CD8-positive, alpha-beta memory T cell (primary cell): ENCODE measurements at places on chromosomes 4 and X.

- no peak for DNase-seq
These were observed 3.3 kb downstream of the PGRMC2 start for GRCh38 chr4:128284317-128284716.

DNA sequence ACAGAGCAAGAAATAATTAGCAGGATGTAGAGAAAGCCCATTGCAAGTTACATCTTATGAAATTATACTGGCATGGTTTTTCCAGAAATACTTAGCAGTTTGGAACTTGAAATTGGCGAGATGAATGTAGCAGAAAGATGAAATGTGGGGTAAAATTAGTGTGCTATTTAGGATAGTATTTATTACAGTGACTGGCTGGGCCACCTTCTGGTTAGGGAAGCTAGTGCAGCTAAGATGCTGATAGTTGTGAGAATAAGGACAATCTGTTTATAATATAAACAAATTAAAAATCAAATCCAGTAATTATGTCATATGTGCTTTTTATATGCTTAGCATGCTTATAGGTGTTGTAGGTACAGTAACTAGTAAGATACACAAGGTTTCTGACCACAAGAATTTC lies 74.8 kb downstream of the IL15 start:
- no peak for DNase-seq

DNA sequence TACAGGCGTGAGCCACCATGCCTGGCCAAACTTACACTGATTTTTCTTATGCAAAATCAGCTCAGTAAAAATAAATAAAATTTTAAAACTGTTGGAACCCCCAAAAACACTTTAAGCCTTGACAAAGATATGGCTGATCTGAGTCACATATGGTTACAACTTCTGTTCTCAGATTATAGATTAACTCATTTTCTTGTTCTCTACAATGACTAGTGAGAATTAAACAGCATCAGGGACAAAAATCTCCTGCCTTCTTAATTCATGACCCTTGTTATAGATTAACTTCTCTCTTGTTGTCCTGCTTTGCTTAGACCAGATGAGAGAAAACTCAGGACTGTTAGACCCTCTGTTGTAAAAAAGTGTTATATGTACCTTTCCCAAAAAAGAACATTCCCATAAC lies 24.2 kb upstream of the EXOC1L start:
- DNase-seq: no peak

DNA sequence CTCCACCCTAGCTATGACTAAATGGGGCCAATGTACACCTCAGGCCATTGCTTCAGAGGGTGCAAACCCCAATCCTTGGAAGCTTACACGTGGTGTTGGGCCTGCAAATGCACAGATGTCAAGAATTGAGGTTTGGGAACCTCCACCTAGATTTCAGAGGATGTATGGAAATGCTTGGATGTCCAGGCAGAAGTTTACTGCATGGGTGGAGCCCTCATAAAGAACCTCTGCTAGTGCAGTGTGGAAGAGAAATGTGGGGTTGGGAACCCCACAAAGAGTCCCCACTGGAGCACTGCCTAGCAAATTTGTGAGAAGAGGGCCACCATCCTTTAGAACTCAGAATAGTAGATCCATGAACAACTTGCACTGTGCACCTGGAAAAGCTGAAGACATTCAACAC lies 284.1 kb downstream of the ANTXR2 start:
- no peak for DNase-seq

DNA sequence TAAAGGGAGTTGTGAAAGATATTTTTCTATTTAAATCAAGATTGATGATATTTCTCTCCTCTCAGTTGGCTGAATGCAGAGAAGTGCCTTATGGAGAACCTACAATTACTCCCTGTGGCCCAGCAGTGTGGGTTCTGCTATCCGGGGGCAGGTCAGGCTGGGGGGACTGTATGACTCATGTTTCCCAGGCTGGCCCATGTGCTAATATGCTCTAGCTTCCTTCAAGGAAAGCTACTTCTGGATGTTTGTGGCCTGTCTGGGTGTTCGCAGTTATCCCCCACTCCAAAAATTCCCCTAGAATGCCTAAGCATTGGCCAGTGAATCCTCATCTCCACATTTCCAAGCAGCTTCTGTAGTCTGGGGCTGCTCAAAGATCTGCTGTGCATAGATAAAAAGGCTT lies 58.9 kb upstream of the SPP1 start:
- no peak for DNase-seq

GRCh38 chr4:92064574-92064973 lies 239.2 kb upstream of the GRID2 start:
- DNase-seq: no peak

DNA sequence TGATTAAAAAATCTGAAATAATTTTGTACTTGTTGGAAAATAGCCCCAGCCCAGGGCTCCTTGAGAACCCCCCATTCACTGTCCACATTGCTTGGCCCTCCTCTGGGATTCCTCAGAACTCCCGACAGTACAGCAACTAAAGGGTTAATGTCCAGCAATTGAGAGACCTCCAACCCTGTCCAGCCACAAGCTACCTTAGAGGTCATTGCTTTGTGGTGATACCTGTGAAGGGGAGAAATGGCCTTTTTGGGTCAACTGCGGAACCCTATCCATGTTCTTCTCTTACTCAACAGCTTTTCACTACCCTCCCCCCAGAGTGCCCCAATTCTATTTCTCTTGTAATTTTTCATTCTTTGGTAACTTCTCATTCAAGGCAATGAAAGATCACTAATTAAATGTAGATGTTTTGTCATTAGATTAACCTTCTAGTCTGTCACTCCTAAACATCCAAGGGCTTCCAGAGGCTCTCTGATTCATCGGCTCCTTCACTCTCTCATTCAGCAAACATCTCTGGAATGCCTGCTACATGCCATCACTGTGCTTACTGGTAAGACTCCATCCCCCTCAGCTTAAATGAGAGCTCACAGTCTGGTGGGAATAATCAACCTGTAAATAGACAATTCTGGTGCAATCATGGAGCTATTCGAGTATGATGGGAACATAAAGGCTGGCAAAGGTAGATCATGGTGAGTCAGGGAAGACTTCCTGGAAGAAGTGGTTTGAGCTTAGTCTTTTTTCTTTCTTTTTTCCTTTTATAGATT lies 241.4 kb upstream of the PGRMC2 start:
- no peak for DNase-seq
